ENCODE measurements at places on chromosomes 12 and 14.

DNA sequence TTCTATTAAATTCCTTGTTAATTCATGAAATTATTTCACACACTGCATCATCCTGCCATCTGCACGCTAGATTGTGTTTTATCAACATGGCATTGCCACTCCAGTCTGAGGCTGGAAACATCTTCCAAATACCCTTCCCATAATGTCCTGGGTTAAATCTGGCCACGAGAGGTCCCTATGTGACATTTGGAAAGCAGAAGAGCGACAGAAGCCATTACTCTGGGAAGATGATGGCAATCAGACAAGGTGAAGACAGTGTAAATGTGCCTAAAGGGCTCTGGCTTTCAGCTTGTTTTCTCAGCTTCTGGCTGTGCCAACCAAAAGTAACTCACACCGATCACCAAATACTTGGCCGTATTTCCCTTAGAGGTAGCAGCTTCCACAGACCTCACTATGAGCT, 144.8 kb downstream of the CAPZA3 start:
- no peak for DNase-seq

GRCh38 chr14:51732494-51733112, 80.9 kb downstream of the FRMD6 start:
- DNase-seq, result no peak

GRCh38 chr14:28931999-28932398, 165.4 kb downstream of the FOXG1 start:
- DNase-seq, result no peak

- DNase-seq, result no peak
Observed at GRCh38 chr12:51672334-51672733, 81.3 kb downstream of the SCN8A start.

- DNase-seq, result no peak
Observed at GRCh38 chr12:105993766-105994555, 144.8 kb downstream of the NUAK1 start.

- no peak for DNase-seq
Observed at GRCh38 chr14:62015243-62015642, 253.0 kb downstream of the SNAPC1 start.

- no peak for DNase-seq
Observed at GRCh38 chr12:77751939-77752338, 78.8 kb upstream of the NAV3 start.

DNA sequence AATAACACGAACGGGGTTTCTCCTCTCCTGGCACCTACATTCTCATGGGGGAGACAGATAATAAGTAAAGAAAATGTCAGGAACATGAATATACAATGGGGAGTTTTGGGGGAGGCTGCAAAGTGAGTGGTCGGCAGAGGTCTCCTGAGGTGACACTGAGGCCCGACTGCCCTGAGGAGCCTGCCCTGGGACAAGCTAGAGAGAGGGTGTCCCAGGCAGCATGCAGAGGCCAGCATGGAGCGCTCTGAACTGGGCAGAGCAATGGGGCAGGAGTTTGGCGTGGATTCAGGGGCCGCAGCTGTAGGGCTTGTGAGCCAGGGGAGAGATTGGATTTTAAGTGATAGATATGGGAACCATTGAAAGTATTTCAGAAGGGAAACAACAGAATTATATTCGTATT, 320.5 kb downstream of the CACNA1C start:
- DNase-seq, result no peak

GRCh38 chr12:109946505-109946904, 46.4 kb downstream of the TCHP start:
- DNase-seq, result no peak

GRCh38 chr12:109009766-109010165, 11.1 kb downstream of the SVOP start:
- DNase-seq, result no peak

DNA sequence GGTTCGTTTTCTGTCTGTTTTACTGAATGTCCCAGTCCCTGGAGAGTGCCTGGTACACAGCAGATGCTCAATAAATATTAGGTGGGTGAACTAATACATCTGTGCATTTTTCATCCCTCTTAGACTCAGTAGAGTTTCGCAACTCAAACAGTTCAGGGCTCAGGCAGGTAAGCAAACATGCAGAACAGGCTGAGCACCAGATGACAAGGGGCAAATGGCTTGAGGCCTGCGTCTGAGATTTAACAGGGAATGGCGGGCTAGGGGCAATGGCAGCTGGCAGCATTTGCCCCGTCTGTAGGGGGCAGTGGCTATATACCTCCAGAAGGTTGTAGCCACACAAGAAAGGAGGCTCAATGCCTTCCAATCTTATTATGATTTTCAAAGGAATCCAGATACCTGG, 8.6 kb upstream of the RAN start:
- no peak for DNase-seq

DNA sequence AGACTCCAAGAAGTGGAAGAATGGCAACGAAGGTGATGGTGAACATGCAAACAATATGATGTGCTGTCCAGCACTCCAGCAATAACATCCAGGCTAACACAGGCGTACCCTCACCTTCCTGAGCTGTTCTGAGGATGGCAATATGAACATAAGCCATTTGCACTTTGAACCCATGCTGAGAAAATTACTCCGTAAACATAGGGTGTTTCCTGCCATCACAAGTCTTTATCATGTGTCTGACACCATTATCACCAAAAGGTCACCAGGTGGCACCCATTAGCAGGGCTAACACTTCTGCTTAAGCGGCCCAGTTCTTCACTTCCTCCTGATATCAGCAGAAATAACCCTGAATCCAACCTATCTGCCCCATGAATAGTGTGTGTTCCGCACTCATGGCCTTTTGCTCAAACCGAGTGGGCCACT, 482.8 kb downstream of the MED13L start:
- no peak for DNase-seq

DNA sequence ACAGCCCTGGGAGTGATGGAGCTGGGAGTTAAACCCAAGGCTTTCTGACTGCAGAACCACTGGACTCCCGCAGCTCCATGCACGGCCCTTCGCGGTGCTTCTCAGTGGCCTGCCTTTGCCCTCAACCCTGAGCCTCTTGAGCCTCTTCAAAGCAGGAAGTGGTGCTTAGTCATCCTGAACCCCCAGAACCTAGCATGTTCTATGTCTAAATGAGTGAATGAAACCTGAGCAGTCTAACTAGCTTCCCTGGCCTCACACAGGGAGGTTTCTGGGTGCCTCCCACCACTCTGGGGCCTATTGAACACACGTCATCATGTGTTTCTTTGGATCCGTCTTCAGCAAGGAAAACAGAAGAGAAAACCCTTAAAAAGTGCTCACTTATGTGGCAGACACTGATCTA, 117.9 kb upstream of the SFSWAP start:
- no peak for DNase-seq

- DNase-seq, result no peak
Observed at GRCh38 chr12:81077329-81077685, 572 bp upstream of the ACSS3 start.

DNA sequence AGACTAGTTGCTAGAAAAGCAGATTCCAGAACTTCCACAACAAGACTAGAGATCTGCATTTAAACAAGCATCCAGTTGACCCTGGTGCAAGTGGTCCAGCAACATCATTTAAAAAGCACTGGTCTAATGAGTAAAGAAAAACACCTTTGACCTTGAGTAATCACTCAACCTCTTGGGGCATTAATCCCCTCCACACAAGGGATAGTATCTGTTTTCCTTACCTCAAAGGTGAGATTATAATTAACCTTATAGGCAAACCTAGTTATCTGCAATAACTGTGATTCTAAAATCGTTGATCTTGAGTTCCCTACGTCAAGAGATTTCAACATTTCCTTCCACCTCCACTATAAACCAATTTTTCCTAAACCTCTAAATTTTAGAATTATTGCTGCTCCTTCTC, 1.1 kb downstream of the KDM5A start:
- DNase-seq, result no peak

- no peak for DNase-seq
Observed at GRCh38 chr12:107322063-107322462, 228.7 kb upstream of the CRY1 start.

DNA sequence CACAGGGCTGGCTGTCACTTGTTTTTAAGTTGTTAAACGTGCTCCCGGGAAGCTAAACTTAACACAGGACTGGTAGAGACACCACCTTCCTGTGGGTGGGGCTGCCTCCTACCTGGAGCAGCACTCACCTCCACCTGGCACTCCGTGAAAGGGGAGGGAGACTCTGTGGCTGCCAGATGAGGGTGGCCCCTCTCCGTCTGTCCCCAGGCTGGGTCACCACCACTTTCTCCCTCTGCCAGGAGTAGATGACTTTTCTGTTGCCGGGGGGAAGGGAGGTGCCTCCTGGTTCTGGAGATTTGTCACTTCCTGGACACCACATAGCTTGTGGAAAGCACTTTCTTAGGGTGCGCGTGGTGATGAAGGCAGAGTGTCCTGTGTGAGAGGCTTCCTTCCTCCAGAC, 81.3 kb downstream of the WDR20 start:
- DNase-seq, result no peak

DNA sequence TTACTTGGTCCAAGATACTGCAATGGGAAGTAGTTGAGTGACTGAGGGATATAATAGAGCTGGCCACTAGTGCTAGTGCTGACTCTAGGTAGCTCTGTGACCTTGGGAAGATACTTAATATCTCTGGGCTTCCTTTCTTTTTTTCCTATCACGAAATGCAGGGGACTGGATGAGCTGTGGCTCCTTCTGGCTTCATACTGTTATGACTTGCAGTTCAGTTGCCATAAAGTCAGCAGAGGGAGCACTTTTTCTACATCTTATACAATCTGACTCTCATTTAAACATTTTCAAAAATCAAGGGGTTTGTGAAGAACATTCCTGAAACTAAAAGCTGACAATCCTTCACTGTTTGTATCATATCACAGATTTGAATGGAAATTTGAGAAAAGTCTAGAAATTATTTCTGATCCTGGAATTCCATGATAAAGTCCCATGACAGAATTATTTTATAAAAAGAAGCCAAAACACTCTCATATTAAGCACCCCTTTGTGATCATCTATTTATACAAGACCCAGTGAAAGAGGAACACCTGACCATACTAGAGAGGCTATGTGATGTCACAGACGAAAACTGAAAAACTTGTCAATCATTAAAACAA, 5.3 kb downstream of the BHLHE41 start:
- DNase-seq, result no peak

- DNase-seq, result peak; percentile 40
Observed at GRCh38 chr12:56081393-56082347, 1.7 kb downstream of the ERBB3 start.

- no peak for DNase-seq
Observed at GRCh38 chr14:22601456-22601855, 3.4 kb downstream of the ABHD4 start.

DNA sequence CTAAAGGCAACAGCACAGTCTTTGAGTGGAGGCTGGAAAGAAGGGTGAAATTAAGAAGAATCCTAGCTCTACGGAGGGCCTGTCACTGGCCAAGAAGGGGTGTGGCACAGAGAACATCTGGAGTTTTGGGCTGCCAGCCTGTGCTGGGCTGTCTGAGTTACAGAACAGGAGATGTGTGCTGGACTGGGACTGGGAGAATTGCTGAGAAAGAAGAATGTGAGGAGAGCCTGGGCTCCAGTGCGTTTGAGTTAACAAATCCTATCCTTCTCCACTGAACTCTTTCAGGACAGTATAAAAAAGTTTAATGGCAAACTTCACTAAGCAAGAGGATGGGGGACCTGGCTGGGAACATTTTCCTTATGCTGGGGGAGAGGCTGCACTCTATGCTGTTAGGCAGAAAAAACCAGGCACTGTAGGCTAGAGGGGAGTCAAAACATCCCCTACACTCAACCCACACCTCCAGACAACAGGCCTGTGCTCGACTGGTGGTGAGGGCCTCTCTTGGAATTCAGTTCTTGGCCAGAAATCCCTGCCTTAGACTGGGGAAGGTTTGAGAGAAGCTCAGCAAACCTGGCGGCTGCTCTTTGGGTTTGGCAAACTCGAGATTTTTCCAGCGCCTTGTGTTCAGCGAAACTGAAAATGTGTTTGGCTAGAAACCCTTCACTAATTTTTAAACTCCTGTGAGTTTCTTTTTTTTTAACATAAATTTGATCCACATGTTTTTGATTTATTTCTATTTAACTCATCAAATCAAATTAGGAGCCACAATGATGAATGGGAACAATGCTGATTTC, 217.3 kb downstream of the MON2 start:
- DNase-seq, result peak; percentile 4

GRCh38 chr12:32877601-32878459, 18.7 kb downstream of the PKP2 start:
- DNase-seq, result no peak

- no peak for DNase-seq
Observed at GRCh38 chr12:126247936-126248335, 1182.7 kb downstream of the AACS start.

- no peak for DNase-seq
Observed at GRCh38 chr14:105207996-105208737, 27.1 kb upstream of the NUDT14 start.

DNA sequence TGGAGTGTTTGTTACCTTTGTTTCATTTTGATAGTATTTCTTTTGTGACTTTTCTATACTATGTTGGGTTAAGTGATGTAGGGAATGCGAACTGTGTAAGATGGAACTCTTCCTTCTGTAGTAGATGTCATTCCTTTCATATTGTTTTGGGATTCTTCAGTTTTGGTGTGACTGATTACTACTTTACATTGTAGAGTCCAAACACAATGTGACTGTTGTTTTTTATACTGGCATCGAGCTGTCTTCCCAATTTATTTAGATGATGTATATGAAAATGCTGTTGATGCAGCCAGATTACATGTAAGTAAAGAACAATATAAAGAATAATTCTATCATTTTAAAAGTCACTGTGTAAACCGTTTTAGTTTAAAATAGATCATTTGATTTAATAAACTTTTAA, 34.7 kb downstream of the WASHC4 start:
- no peak for DNase-seq

DNA sequence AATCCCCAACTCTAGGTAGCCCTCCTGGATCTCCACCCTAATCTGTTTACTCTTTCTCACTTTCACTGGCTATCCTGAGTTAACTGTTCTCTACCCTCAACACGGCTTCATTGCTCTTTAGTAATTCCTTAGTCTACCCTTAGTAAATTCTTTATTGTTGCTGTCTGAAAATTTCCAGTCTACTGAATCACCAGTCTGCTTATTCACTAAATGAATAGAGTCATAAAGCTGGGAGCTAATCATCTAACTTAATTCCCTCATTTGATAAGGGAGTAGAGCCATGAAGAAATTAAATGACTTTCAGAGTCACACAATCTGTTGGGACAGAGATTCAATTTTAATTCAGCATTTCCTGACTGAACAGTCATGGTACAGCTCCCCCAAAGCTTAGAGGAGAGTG, 36.5 kb downstream of the YEATS4 start:
- no peak for DNase-seq

- no peak for DNase-seq
Observed at GRCh38 chr12:123748661-123749060, 13.4 kb upstream of the DNAH10 start.

DNA sequence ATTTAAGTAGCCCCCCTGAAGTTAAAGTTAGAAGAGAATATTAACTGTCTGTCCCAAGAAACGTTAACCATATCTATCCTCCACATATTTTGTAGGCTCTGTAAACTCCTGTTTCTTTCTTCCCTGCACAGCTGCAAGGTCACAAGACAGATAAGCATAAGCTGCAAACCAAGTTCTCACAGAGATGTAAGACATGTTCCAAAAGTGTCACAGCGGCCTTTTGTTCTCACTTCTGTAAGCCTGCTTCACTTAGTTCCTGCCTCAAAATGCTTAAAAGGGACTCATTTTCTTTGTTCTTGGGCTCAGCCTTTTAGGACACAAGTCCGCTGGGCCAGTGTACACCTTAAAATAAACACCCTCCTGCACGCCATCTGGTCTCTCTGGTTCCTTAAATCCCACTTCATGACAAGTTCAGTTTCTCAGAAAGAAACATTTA, 3.2 kb downstream of the RNASE1 start:
- DNase-seq, result no peak

GRCh38 chr14:53355581-53356112, 202.5 kb upstream of the DDHD1 start:
- DNase-seq, result no peak

- no peak for DNase-seq
Observed at GRCh38 chr12:70823182-70823976, 97.2 kb downstream of the PTPRR start.

All from amygdala (tissue), 56 donors.